ENCODE measurements at places on chromosomes 2 and 18.

DNA sequence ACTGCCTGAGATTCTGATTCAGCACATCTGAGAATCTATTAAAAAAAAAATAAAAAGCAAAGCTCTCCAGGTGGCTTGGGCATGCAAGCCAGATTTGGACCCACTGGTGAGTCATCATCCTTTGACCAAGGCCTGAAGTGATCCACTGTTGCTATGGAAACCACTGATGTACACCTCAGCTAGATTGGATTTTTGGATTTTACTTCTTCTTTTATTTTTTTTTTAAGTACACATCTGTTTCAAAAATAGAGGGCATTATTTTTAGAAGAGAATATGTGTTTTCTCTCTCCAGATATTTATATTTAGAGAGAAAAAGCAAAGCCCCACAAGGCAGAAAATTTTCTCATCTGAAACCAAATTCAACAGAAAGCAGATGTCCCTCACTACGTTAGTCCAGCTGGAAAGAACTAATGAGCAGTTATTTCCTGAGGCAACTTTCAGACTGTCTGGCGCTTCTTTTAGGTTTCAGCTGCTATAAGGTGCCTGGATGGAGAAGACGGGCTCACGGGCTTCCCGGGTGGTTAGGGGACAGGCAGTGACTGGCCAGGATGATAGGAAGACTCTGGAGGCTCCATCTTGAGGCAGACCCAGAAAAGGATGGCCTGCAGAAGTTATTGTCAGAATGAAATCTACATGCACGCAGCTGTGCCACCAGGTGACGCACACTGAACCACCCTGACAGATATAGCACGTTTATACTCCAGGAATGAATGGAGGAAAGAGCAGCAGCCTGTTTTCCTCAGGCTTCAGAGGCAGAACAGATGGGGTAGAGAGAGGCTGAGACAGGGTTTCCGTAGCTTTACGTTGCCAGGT is 50.5 kb downstream of the MRPL35 start:
- no peak for DNase-seq

- no peak for DNase-seq
Observed at GRCh38 chr2:215652388-215652787, 216.5 kb upstream of the FN1 start.

DNA sequence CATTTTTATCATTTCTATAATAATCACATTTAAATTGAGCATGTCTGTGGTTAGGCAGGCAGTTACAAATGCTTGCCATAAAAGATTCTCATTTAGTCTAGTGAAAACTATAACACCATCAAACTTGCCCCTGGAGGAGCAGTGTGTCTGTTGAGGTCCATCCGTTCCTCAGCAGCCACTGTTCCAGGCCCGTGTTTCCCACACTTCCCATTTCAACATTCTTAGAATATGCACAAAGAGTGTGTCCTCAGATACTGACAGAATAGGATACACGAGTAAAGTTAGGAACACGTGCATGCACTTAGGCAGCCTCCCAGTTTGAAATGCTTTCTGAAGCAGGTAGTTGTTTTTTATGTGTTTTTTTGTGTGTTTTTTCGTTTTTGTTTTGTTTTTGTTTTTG is 39.9 kb downstream of the NCK2 start:
- DNase-seq = peak; percentile 22

DNA sequence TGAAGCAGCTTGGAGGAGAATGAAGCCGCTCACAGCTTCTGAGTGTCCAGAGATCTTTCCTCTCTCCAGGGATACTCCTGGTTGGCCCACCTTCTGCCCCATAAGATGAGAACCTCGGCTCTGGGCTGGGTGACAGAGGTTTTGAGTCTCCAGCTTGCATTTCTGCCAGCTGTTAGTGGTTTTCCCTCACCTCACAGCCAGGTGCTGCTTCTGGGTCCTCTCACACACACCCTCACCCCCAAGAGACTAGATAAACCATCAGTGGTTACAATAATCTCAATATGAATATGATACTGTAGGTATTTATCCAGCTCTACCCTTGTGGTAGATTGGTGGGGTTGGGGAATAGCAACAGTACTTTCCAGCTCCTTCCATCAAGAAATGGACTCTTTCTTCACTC is 161.7 kb upstream of the SIX3 start:
- no peak for DNase-seq

DNA sequence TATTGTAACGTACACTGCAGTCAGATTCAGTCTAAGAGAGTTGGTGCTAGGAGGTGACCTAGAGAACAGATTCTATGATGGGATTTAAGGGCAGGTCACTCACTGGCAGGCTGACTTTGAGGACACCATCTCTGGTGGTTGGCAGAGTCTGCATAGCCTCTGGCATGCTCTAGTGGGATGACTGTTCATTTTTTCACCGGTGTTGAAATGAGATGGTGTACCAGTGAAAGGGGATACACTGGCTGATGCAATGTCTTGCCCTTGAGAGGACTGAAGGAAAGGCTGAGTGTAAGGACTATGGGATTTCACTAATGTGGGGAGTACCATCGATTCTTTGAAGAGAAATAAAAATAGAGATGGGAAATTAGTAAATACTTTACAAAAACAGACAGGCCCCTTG is 186.9 kb upstream of the PIEZO2 start:
- no peak for DNase-seq

DNA sequence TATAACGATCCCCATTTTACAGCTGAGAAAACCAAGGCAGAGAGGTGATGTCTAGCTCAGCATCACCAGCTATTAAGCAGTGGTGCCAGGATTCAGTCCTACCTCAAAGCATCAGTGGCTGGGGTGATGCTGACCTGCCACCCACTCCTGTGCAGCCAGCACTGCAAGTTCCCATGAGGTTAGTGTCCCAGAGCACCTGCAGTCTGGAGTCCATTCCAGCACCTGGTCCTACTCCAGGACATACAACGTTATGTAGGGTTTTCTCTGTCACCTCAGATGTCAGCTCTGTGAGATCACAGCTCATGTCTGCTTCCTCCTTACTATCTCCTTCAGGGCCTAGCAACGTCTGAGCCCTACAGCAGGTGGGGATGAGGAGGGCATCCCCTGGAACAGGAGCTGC is 328.0 kb upstream of the HS6ST1 start:
- no peak for DNase-seq

DNA sequence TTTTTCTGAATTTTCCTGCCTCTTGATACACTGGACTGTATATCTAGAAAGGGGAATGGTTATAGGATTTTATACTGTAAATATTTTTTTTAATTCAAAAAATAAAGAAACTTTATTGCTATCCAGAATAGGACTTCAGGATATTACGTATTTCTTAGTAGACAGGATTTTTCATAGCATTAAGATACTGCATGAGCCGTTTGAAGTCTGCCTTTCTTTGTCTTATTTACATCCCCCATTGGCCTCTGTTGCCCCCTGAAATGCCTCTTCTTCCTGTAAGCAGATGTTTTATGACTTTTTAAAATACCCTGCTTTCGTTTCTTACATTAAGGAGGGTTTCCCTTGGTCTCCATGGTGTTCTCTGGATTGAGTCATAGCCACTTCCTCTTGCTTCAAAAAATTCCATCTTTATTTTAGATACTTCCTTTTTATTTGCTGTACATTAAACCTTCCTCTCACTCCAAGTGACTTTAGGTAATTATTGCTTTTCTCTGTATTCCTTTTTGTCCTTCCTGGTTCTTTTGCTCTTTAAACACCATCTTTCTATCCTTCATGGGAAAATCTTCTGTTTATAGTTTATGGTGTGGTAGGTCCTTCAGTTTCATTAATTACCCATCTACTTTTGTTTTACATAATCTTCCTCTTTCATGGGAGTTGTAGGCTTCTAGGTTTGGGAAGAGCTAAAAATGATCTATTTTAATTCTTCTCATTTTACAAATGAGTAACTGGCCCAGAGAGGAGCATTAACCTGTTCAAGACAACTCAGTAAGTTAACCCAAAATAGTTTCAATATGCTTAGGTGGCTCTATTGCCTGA is 72.6 kb downstream of the ZNF532 start:
- DNase-seq = no peak

- no peak for DNase-seq
Observed at GRCh38 chr18:9898792-9899549, 13.2 kb downstream of the TXNDC2 start.

DNA sequence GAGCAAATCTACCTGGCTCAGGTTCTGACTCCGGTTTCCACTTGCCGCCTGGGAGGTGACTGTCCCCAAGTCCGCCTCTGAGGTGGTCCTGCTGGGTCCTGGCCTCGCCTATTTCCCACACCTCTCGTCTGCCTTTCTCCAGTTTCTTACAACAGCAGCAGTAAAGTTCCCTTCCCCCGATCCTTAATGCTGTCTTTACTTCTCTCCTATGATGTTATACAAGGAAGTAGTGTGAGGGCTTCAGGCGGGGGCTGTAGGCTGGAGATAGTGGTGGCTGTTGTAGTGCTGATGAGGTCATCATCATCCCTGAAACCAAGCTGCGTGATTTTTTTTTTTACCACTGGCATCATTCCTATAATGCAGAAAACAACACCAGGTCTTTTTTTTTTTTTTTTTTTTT is 18.9 kb downstream of the TGIF1 start:
- DNase-seq = no peak

DNA sequence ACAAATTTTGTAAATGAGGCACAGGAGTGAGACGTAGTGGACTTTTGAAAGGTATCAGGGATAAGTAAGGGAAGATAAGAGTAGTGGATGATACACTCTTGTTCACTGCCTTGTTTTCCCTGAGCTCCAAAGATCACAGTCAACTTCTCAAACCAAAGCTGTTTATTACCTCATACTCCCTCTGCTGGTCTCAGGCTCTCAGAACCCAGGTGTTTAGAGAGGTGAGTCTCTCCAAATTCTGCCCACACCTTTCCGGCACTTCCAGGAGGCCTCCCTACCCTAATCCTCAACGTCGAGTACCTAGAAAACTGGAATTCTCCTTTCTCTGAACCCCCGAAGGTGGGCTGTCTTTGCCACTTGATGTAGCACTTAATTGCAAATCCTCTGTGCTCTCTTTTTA is 621.1 kb downstream of the BCL11A start:
- no peak for DNase-seq

DNA sequence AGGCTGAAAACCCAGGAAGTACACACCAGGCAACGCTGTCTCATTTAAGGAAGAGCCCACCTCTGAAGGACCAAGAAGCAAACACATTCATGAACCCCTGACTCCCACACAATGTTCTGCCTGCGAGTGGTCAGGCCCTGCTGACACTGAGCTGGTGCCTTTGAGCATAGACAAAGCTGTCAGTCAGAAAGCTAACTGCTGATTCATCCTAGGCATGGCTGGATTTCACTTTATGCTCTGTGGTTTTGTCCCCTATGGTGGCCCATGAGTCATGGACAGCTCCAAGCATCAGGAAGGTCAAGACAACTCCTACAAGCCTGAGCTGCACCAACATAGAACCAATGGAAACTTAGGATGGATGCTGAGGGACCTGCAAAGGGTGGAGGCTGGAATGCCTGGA is 78.9 kb downstream of the UXS1 start:
- no peak for DNase-seq

DNA sequence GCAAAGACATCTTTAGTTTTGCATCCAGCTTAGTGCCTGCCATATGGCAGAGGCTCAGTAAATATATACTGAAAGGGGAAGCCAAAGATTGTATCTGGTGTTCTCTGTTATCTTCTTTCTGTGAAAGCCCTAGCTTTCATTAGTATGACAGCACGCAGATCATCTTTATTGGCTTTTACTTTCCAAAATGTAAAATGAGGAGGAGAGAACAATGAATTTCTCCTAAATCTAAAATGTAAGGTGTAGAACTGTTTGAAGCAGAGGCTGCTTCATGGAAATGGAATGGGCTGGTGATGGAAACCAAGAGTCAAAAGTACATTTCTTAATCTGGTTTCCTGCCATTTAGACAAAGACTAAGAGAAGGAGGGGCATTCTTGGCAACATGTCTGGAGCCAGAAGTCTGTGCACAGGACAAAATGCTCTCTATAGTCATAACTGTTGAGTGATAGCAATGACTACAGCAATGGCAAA is 1029.9 kb upstream of the PIK3C3 start:
- DNase-seq = no peak

- DNase-seq = no peak
Observed at GRCh38 chr2:28556303-28556702, 60.4 kb downstream of the PLB1 start.

- no peak for DNase-seq
Observed at GRCh38 chr18:26696308-26696707, 148.0 kb upstream of the KCTD1 start.

- no peak for DNase-seq
Observed at GRCh38 chr2:134324430-134324829, 70.6 kb downstream of the MGAT5 start.

- no peak for DNase-seq
Observed at GRCh38 chr2:105135436-105135835, 97.6 kb downstream of the MRPS9 start.

GRCh38 chr2:96809951-96810782 is 5.9 kb upstream of the CNNM3 start:
- no peak for DNase-seq

- DNase-seq = no peak
Observed at GRCh38 chr18:8484951-8485350, 124.3 kb upstream of the RAB12 start.

DNA sequence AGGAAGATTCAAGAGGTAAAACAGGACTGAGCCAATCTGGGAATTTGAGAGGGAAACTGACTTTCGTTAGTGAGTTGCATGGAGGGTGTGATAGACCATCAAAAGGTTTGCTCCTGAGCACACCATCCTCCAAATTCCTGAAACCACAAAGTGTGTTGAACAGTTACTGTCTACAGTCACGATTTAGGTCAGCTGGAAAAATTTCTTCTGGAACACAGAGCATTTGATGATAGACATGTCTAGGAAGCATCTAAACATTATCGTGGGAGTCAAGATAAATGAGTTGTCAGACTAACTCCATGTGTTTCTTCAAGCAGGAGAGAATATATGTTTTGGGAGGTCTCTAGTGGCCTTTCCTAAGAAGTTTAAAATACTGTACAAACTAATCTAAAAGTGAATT is 449.4 kb upstream of the SLC14A2 start:
- DNase-seq = no peak

DNA sequence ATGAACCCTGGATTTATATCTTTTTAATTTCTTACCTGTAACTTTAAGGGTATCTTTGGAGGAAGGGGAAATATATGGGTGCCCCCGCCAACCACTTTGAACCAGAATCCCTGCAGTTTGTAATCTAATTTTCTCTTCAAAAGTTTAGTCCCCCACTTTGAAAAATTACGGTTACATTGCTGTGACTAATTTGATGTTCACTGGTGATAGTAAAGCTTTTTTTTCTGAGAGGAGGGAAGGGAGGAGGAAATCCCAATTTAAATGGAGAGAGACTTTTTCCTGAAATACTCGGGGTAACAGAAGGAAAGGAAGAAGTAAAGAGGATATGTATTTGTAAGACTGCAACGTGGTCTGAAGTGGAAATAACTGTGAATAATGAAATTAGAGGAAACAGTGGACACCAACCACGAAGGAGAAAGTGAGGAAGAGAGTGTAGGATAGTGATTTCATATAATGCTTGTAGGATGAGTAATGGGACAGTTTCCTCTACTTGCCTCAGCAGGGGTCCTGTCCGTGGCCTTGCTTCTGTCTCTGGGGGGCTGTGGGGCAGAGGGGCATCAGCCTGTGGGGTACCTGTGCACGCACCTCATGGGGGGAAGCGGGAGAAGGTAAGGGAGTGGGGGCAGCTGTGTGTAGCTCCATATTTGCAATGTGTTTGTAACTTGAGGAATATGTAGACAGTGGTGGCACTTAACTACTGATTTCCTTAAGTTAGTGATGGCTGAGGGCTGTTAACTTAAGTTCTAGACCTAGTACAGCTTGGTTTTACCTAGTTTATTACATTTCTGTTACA is 161.1 kb downstream of the LTBP1 start:
- DNase-seq = no peak

Measured in activated T-cell treated with anti-CD3 and anti-CD28 coated beads, Interleukin-2, amount 50 U/mL, for 24 hours (primary cell).